ENCODE measurements at places on chromosomes 11 and 22.

- no peak for DNase-seq
These were observed at the start of gene TCIRG1 for GRCh38 chr11:68038718-68039525. TSS of gene TCIRG1 (plus strand) at chr11:68039025. CDS start at chr11:68041272, 2,247 bp downstream.

DNA sequence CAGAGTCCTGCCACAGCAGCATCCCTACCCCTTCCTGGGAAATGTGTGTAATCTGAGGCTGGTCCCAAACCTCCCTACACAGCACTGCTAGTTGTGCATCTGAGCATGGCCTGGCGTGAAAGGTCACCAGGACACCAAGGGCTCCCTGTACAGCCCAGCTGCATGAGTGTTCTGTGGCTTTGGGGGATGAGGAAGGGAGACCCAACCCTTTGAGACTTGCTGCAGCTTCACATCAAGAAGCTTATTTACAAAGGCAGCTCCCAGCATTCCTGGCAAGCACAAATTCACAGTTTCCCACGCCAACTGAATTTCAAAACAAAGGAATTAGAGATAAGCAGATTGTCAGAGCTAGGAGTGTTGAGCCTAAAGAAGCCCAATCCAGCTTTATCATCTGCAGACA, 32.2 kb downstream of the CSNK2A3 start:
- DNase-seq: no peak

- no peak for DNase-seq
These were observed 44.8 kb downstream of the MMP20 start for GRCh38 chr11:102580185-102580951.

DNA sequence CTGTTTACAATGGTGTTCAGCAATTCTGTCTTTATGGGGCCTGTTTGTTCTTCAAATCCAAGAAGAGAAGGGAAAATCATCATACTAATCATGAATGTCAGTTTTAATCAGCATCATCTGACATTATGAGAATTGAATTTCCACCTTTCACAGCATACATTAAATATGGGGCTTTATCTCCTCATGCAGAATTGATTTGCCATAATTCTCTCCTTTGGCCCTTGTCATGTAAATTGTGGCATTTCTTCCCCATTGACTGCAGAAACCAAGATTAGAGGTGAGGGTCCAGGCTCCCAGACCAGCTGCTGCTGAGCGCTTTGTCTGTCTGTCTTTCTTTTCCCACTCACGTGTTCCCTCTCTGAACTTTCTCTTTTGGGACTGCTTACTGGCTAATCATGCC, 232.1 kb upstream of the NAV2 start:
- DNase-seq: no peak

GRCh38 chr11:69251639-69252489, 42.1 kb upstream of the MYEOV start:
- no peak for DNase-seq

DNA sequence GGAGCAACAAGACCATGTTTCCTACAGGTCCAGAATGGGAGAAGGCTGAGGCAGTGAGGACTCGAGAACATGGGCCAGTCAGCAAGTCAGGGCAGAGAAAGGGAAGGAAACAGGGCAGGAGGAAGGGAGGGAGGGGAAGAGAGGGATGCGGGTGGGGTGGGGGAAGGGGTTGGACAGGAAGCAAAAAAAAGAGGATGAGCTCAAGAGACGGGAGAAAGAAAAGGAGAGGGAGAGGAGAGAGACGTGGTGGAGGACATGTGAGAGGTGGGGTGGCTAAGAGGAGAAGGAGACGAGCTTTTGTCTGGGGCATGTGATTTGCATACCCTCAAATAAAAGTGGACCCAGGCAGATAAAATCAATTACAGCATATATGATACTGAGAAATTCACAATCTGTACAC, 389.5 kb upstream of the B3GAT1 start:
- no peak for DNase-seq

DNA sequence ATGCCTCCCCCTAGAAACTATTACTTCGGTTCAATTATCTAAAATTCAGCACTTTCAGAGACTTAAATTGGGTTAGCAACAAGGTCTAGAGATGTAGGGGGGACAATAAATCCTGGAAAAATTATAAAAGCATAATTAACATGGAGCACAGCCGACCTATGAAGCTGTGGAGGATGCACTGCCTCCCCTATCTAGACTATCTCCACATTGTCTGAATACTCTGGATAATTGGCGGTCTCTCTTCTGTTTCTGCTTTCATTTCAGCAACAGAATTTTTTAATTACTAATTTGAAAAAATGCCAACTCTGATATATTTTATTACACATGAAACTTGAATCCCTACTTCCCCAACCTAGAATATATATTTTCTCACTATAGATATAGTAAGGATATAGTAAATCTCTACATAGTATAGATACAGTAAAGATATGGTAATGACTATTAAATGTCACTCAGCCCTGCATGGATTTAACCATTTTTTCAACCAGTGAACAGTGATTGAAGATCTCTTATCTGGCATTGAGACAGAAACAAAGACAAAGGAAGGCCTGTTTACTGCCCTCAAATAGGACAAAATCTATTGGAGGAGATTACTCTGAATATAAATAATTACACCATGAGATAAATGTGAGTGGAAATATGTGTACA, 157.6 kb downstream of the BLID start:
- no peak for DNase-seq

DNA sequence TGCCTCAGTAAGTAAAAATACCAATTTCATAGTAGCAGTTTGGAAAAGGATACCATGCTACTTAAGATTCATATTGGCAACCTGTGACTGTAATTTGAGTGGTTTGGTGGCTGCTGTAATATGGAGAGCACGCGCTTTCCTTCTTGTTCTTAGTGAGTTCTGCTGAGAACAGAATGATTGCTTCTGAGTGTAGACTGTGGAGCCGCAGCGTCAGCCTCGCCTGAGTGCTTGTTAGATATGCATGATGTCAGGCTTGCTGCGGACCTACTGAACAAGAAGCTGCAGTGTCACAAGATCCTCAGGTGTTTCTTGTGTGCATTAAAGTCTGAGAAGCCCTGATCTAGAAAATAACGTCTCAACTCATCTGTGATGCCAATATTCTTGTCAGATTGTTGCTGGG, 143.2 kb downstream of the ARHGAP42 start:
- DNase-seq: no peak

- no peak for DNase-seq
These were observed 55.7 kb downstream of the FAM168A start for GRCh38 chr11:73542175-73542574.

- no peak for DNase-seq
These were observed 877.1 kb upstream of the CNTN5 start for GRCh38 chr11:98143661-98144060.

- no peak for DNase-seq
These were observed 77.2 kb downstream of the RDX start for GRCh38 chr11:110219006-110219785.

DNA sequence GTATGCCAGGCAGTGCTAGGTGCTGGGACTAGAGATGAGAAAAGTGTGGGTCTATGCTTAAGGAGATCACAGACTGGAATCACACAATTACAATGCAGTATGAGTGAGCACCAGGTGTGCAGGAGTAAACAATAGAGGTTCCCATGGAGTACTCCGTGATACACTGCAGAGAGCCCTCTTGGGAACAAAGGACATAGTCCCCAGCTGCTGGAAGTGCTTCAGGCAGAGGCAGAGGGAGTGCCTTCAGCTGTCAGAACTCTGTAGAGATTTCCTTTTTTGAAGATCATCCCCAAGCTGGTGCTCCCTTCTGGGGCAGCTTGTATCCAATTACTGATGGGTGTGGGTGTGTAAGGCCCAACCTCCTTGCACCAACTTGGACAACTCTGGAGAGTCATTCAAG, 143.5 kb upstream of the PLET1 start:
- no peak for DNase-seq

- DNase-seq: no peak
These were observed 697.6 kb downstream of the KCNA4 start for GRCh38 chr11:29319210-29319609.

DNA sequence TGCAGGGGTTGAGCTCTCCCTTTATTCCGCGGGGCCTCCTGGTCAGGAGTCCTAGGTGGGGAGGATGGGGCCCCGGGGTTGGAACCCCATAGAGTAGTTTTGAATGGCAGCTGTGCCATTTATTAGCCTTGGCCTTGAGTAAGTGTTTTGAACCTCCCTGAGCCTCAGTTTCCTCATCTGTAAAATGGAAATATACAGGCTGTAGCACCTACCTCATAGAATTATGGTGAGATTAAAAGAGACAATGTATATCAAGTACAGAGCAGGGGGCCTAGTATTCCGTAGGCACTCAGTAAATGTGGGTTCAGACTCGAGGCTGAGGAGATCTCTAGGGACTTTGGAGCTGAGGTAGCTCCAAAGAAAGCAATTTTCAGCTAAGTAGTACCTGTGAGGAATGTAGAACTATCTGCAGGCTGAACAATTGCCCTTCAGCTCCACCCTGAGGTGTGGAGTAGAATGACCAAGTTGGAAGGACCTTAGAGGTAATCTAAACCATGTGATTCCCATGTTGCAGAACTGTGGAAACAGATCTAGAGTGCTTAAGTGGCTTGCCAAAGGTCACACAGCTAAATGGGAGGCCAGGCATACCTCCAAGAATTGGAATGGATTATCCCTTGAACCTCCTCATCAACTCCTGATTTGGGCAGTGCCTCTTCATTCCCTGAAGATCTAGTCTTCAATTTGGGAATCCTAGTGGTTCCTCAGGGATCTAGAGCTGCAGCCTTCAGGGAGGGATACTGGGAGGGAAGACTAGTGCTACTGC, 682 bp downstream of the PGAP2 start:
- DNase-seq: no peak

DNA sequence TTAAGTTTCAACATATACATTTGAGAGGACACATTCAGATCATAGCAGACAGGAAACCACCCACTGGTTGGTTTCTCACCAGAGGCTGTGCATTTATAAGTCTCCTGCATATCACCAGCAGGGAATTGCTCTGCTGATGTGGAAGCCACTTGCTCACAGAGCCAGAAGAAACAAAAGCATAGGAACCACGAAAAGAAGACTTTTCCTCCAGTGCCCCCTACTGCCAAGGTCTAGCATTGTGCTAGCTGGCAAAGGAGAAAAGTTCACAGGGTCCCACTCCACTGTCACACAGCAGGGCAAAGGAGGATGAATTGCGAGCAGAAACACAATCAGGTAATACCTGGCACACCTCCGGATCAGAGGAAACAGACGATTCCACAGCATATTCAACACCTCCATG, 28.9 kb upstream of the ISX start:
- DNase-seq: no peak

DNA sequence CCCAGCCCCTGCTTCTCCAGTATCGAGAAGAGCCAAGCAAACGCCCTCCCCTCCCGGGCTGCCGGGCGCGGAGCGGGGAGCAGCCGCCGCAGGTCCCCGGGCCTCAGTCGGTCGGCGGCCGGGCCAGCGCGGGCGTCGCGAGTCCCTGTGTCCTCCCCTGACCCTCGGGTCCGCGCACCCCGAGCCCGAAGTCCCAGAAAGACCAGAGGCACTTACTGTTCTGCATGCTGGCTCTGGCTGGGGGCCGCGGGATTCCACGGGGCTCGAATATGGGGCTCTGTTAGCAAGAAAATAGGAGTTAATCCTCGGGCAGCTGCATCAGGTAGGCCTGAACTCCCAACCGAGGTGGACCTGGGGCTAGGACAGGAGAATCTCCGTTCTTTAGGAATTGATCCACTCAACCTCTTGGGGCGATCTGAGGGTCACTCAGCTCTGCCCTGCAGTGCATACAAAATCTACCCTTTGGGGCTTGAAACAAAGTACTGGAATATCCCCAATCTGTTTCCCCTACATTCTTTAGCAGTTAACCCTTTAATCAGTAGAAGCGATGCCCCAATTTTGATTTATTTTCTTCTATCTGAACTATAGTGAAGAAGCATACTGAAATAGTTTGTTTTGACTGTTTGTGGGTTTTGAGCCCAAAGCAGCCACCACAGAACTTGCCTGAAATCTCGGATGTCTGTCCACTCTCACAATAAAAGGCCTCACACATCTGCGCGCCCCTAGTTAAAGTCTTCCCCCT, 4.8 kb downstream of the PAX6 start:
- DNase-seq: no peak

Measured in AG09309 (cell line).